NB4 (cell line): ENCODE measurements at places on chromosomes 7 and 10.

DNA sequence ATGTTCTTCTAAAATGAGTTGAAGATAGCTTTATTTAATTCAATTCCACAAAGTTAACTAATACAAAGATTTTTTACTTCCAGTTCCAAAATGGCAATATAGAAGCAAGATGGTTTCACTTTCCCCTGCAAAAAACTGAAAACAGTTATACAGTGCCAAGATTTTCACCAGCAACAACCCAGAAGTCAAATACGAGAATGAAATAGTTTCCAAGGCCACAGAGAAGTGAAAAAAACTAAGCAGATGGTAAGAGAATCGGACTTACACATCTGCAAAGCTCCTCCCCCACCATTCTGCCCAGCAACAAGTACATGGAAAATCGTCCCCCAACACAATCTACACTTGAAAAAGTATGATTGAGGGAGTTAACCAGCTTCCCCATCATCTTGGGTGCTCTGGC lies 30.3 kb upstream of the KEL start:
- no peak for DNase-seq

DNA sequence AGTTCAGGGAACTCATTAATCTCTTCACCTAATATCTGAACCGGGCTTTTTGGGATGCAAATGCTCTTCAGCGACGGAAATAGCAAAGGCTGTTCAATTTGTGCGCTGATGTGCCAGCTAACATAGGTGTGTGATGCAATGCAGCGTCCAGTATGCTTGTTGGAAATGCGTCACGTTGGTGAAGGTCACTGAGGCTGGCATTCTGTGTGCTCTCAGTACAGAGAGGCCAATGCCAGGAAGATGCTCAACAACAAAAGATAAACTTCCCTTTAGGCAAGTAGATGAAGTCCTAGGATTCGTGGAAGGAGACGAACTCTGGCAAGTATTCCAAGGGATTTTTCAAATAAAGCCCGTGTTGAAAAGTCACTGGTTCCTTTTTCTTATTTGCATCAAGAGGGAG lies 649.5 kb upstream of the MKI67 start:
- DNase-seq: no peak

DNA sequence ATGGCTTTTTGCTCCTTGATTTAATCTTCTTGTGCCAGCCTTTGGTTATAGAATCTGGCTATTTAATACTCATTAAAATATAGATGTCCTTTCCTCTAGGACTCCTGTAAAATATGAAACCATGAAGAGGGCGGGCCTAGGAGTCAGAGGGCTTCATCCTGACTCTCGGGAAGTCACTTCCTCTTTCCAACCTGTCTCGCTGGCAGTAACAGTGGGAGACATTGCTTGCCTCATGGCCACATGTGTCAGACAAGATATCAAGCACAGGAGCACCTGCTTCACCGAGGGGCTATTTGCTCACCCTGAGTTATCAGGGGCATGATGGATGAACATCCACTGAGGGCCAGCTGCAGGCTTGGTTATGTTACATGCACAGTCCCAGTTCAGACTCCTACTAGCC lies 31.0 kb downstream of the SLIT1 start:
- peak; percentile 71 for DNase-seq

- DNase-seq: no peak
These were observed 90.1 kb upstream of the CELF2 start for GRCh38 chr10:10927608-10928007.

DNA sequence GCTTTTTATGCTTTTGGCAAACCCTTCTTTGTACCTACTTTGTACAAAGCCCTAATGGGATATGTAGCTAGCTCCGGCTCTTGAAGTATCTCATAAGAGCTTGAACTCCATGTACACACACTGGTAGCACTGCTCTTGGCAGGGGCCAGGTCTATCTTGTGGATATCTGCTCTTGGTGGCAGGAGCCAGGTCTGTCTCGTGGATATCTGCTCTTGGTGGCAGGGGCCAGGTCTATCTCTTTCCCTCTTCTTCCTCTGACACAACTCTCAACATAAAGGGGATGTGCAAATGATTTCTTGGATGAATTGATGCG lies 91.9 kb downstream of the WNT2 start:
- DNase-seq: no peak
